CD4-positive, alpha-beta T cell treated with Interleukin-2 at 100 ng/mL for 4 hours (primary cell): ENCODE measurements at places on chromosomes 12 and 14.
A peak's percentile ranks its signal among the peaks of the same experiment; 100 is the strongest.

- no peak for DNase-seq
Observed at GRCh38 chr12:130708648-130709047, 7.5 kb downstream of the RIMBP2 start.

- no peak for DNase-seq
Observed at GRCh38 chr14:106826833-106827369, 1300.5 kb downstream of the TMEM121 start.

DNA sequence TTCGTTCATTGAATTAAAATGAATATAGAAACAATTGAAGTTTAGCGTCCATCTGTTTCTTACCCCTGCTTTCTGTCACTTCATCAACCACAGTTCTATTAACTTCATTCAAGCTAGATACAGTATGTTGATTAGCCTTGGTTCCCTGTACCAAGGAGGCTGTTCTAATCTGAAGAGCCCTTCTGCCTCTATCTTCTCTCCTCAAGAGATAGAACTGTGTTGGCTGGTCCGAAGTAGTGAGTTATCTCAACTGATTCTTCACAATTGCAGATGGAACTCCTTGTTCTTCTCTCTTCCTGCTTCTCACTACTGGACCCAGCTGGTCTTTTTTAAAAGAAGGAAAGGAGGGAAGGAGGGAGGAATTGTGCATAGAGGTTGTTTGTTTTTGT, 82.1 kb upstream of the TRAF3 start:
- no peak for DNase-seq

DNA sequence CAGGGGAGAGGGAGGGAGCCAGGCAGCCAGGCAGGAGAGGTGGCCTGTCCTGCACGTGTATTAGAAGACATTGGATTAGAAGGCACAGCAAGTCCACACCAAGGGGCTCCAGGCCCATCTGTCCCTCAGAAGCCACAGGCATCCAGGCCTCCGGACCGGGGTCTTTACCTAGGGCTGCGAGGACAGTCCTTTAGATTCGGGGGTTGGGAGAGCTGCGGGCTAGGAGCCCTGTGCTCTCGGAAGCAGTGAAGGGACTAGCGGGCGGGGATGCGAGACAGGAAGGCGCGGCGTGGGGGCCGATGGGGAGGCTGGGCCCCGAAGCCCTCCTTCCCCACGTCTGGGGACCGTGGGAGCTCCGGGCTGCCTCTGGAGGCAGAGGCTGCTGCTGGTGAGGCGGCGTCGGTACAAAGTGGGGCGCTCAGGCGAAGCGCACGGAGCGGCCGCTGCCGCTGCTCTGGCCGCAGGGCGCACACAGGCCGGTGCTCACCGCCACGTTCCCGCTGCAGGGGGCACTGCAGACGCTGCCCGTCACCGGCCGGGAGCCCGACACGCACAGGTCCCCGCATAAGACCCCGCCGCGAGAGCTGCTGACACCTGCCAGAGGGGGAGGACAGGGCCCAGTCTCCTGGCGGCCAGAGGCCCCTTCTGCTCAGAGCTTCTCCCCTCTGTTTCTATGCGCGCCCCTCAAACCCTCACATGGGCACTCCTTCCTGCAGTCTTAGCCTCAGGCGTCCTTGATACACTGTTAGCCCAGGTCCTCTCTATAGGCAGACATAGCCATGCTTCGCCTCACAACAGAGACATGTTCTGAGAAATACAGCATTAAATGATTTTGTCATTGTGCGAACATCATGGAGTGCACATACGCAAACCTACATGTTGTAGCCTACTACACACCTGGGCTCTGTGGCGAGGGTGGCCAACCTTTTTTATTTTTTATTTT, 17.3 kb downstream of the KRT7 start:
- no peak for DNase-seq

- DNase-seq: peak; percentile 16
Observed at GRCh38 chr14:74571901-74572725, 39.9 kb downstream of the LTBP2 start.

GRCh38 chr12:27610374-27610773, 85.9 kb upstream of the REP15 start:
- DNase-seq: no peak

GRCh38 chr12:14284184-14284722, 81.2 kb upstream of the ATF7IP start:
- DNase-seq: no peak

GRCh38 chr12:31003861-31004640, 69.6 kb upstream of the DDX11 start:
- no peak for DNase-seq

DNA sequence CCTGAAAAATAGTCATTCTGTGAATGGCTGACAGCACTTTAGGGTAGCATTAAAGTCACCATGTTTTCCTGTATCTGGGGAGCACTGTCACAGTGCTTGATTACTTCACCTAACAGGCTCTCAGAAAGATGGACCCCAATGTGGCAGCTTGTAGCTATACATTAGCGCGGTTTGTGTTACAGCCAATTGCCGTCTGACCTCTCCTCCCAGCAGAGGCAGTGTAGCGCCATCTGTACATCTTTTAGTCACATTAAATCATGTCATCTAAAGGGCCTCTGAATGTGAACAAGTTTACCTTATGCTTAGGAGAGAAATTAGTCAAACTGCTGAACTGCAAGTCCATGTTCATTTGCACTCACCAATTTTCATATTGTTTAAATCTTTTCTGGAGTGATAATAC, 113.7 kb downstream of the LMO3 start:
- DNase-seq: no peak

- DNase-seq: no peak
Observed at GRCh38 chr14:69572030-69572840, 2.4 kb downstream of the CCDC177 start.

DNA sequence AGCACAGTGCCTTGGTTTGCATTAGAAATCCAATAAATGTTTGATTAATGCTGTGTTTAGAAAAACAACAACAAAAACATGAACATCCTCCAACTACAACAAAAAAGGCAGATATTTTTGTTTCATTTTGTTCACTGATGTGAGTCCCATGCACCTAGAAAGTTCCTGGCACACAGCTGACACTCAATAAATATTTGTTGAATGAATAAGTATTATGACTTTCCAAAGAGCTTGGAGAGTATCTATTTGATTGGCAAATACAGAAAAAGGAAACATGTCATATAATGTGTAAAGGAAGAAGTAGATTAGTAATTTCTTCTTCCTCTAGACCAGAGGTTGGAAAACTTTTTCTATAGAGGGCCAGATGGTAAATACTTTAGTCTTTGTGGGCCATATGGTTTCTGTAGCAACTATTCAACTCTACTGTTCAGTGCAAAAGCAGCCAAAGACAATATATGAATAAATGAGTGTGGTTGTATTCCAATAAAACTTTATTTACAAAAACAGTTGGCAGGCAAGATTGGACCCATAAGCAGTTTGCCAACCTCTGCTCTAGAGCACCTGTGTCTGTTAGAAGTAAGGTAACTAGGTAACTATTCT, 312.3 kb upstream of the DIO2 start:
- no peak for DNase-seq

- DNase-seq: no peak
Observed at GRCh38 chr14:59677771-59678231, 101.2 kb upstream of the CCDC175 start.

DNA sequence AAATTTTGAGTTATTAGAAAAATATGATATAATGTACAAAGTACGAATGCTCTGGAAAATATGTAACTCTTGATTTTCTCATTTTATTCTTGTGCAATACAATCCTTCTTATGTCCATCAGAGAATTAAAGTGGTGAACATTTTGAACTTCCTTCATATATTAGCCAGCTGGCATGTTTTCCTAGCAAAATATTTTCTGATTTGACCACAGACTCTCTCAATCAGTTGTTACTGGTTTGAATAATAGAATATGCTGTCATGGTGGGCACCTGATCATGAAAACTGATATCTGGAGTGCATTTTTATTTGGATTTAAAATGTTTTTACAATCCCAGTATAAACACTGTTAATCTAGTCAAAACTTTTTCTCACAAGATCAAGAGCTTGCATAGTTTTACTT, 24.2 kb downstream of the PARPBP start:
- no peak for DNase-seq

- no peak for DNase-seq
Observed at GRCh38 chr14:81525129-81525528, 8.5 kb downstream of the SEL1L start.
